Neuronal stem cell (in vitro differentiated cells): ENCODE measurements at places on chromosomes 6 and 20.

DNA sequence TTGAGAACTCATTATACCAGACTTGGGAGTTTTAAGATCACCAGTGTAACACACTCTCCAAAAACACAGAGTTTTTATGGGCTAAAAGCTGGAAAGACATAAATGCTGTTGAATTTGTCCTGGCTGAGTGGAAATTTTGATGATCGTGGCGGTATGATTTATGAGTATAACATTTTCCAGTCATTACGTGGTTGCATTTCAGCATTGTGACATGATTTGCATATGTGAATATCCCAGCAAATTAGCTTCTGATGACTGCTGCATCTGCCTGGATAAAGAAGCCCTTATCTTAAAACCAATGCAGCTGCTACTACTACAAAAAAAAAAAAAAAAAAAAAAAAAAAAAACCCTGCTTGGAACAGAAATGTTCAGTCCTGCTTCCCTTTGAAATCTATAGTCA is 850.9 kb downstream of the TFAP2A start:
- DNase-seq = no peak

DNA sequence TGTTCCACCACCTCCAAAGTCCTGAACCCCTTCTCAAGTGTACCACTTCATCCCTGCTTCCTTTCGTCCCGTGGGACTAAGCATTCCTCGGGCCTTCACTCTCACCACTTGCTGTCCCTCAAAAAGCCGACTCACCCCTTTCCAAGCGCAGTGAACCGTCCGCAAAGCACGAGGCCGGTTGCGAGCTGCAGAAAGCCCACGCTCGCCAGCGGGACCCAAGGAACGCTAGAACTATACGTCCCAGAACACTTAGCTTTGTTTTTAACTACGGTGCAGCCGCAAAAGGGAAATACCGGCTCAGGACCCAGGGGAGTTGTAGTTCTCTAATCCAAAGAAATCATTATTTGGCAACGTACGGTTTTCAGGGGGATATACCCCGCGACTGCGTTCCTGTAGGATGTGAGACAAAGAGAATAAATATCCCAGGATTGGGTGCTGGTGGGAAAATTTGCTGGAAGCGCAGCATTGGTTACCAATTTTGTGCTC is 416 bp upstream of the POLR1H start:
- no peak for DNase-seq

- no peak for DNase-seq
These were observed 353.7 kb downstream of the GRIK2 start for GRCh38 chr6:101747160-101747559.

- no peak for DNase-seq
These were observed 97.4 kb downstream of the IRF4 start for GRCh38 chr6:489001-489400.

DNA sequence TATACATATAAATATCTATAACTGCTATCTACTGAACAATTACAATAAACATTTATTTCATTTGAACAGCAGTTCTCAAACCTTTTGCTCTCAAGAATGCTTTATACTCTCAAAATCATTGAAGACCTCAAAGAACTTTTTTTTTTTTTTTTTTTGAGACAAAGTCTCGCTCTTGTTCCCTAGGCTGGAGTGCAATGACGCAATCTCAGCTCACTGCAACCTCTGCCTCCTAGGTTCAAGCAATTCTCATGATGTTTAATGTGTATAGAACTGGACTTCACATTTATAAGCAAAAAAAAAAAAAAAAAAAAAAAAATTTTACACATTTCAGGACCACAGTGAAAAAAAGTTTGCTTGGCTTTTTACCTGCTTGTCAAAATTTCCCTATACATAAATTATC is 11.7 kb downstream of the UBE2V1 start:
- DNase-seq = no peak

GRCh38 chr20:10857352-10858070 is 183.7 kb upstream of the JAG1 start:
- DNase-seq = no peak
